Caki2 (cell line): ENCODE measurements at places on chromosomes 11 and 22. TPM values are rescaled to one million over a fixed set of nuclear protein-coding genes. Genes with fewer than 3 reads are reported as not detected.

SCN2B gene
- not detected in 2 replicates for total RNA-seq

PKDREJ gene
- not detected in 2 replicates for total RNA-seq

DNA sequence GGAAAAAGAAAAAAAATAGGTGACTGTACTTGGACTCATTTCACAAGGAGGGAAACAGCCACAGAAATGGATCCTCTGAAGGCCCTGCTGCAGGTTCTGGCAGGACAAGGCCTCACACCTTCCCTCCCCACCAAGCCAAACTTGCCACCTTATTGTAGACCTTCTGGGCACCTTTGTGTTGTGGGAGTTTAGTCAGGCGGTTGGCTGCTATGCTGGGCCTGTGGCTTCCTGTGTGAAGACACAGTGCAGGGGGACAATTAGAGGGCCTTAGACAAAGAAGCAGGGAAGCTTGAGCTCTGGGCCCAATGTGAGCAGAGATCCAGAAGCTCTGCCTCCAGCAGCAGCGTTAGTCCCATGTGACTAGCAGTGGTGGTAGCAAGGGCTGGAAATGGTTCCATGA is 4.2 kb downstream of the RAB1B start:
- no peak for DNase-seq

GRCh38 chr11:94494126-94494680 is 419 bp downstream of the ANKRD49 start:
- DNase-seq = no peak

PRR5L gene
- total RNA-seq = 0.44 TPM in 1 of 2 replicates, not detected in the other

MED15 gene
- total RNA-seq = 31.0 and 56.8 TPM in 2 replicates

DNA sequence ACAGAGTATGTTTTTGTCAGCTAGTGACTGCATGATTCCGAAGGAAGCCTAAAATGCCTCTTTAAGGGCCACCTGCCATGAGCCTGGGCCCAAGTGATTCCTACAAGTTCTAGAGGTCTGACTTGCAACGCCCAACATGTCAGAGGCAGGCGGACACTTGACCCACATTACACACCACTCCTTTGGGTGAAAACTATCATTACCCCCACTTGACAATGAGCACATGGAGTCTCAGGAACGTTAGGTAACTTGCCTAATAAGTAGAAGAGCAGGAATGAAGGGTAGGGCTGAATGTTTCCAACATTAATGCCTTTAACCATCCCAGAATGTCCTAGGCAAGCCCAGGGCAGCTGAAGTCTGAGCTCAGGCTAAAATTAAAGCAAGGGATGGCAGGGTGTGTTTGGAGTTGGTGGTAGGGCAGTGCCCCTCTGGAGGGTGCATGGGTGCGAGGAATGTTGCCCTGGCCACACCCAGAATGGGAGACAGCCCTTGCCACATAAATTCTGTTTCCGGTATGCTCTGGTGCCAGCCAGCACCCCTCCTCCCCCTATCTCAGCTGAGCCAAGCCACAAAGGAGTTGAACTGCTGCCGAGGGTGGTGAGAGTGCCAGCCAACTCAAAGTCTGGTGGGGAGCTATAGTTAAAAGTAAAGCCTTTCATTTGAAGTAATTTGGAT is 2.5 kb downstream of the PLAAT2 start:
- no peak for DNase-seq

MIAT gene
- total RNA-seq = 0.20 TPM in 1 of 2 replicates, not detected in the other

GRCh38 chr11:73361953-73362776 is 14.0 kb upstream of the RELT start:
- DNase-seq = no peak

GRCh38 chr11:75450236-75450635 is 17.2 kb upstream of the KLHL35 start:
- DNase-seq = no peak

CDHR5 gene
- not detected in 2 replicates for total RNA-seq

FDX1 gene
- 14.5 and 14.7 TPM in 2 replicates for total RNA-seq

- DNase-seq = no peak
These were observed 8.4 kb downstream of the INCENP start for GRCh38 chr11:62132191-62132590.

DNA sequence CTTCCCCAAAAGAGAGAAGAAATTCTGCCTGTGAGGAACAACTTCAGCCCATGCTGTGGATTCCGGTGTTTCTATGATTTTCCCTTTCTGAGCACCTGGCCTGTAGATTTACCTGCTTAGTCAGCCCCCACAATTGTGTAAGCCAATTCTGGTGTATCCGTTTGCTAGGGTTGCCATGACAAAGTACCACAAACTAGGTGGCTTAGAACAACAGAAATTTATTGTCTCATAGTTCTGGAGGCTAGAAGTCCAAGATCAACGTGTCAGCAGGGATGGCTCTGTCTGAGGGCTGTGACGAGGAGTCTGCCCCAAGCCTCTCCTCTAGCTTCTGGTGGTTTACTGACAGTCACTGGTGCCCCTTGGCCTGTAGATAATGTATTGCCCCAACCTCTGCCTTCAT is 15.9 kb upstream of the CYB5R2 start:
- no peak for DNase-seq

CDC42EP1 gene
- total RNA-seq = 8.9 and 9.1 TPM in 2 replicates

DNA sequence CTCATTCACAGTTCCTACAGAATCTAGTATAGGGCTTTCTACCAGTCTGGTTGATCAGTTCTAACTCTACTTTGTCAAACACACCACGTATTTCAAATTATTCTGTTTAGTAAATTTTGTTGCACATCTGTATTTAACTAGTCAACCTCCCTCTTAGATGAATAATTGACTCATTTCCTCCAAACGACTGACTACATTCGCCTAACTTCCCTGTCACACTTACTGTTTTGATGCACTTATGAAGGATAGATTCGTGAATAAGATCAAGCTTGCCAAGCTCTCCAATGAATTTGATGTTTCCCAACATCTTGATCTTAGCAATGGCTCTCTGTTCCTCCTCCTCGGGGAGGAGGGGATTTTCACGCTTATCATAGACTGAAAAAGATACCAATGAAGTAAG is 5.0 kb downstream of the EIF4G2 start:
- no peak for DNase-seq

MRPL16 gene
- total RNA-seq = 66.6 and 80.4 TPM in 2 replicates

PGM2L1 gene
- total RNA-seq = 0.17 and 0.26 TPM in 2 replicates

- no peak for DNase-seq
These were observed 17.2 kb downstream of the KIAA1671 start for GRCh38 chr22:24969560-24970301.

DNA sequence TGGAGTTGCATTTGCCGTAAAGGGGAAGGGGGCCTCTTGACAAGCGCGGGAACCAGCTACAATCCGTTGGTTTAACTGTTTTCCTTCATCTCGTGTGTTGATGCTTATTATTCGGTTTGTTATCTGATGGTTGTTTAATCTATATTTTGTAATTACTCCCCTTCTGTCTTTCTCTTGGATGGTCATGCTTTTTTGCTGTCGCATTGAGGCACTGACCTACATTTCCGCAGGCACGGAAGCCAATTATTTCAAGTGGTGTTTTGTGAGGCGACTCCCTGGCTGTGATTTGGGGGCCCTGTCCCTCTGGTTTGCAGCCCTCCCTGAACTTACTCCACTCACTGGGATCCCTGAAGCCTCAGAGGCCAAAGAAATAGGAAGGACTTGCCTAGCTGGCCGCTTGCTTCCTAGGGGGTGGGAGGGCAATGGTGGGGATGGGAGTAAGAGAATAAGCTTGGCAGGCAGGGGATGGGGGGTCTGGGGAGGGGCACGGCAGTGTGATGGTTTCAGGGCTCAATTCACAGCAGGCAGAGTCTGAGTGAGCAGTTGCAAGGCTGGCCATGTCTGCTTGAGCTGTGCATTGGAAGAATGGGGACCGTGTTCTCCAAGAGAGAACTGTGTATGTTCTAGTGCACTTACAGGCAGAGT is 165.8 kb upstream of the B3GAT1 start:
- no peak for DNase-seq

GRCh38 chr22:19043121-19044085 is 78.8 kb downstream of the DGCR2 start:
- no peak for DNase-seq

- no peak for DNase-seq
These were observed 13.0 kb downstream of the RTN4RL2 start for GRCh38 chr11:57473285-57473841.

HEPHL1 gene
- total RNA-seq = not detected in 2 replicates

TRIM22 gene
- total RNA-seq = 7.4 TPM in 1 of 2 replicates, not detected in the other

CD248 gene
- not detected in 2 replicates for total RNA-seq

DNA sequence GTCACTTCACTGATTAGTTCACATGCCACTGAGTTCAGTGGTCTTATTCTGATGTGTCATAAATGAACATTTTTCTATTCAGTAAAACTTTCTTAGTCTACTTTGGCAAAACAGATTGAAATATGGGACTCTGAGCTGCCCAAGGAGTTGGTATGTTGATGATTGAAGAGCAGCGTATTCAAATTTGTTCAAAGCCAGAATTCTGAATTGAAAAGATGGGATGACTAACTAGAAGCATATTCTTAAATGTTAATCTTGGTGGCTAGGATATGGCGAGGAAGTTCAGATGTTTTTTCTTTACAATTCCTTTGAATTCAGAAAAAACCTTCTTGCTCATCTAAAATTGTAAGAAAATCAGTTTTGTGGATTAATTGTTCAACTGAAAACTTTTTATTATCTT is 34.7 kb downstream of the KMT2A start:
- DNase-seq = no peak

- no peak for DNase-seq
These were observed 1319.9 kb downstream of the LRRC4C start for GRCh38 chr11:40139536-40139935.

GRCh38 chr22:28594797-28595462 is 84.7 kb downstream of the TTC28 start:
- peak; percentile 61 for DNase-seq

CD151 gene
- 873 and 905 TPM in 2 replicates for total RNA-seq

- no peak for DNase-seq
These were observed 415.9 kb downstream of the TMEM135 start for GRCh38 chr11:87453531-87454089.

GRCh38 chr22:26038365-26038764 is 130.9 kb upstream of the SEZ6L start:
- DNase-seq = no peak

DNA sequence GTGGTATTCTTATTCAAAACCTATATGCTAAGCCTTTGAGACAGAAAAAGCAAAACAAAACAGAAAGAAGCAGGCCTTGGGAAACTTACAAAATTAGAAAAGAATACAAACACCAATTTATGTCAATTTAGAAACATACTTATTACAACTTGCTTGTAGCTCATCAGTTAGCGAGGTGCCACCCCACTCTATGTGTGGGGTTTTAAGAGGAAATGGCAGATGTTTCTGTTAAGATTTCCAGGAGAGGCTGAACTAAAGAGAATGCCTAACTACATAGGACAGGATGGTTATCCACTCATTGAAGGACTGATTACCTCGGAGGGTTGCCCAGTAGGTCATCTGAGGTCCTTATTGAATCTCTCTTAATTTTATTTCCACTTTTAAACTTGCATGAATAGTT is 302.0 kb downstream of the ETS1 start:
- DNase-seq = no peak

OR4D5 gene
- total RNA-seq = not detected in 2 replicates

GRCh38 chr22:20000246-20001081 is 16.2 kb downstream of the ARVCF start:
- no peak for DNase-seq

- DNase-seq = no peak
These were observed 17.8 kb downstream of the AP1B1 start for GRCh38 chr22:29370537-29370936.

BDNF gene
- total RNA-seq = 0.55 and 1.3 TPM in 2 replicates

TRIM6 gene
- 11.1 and 12.0 TPM in 2 replicates for total RNA-seq

DNA sequence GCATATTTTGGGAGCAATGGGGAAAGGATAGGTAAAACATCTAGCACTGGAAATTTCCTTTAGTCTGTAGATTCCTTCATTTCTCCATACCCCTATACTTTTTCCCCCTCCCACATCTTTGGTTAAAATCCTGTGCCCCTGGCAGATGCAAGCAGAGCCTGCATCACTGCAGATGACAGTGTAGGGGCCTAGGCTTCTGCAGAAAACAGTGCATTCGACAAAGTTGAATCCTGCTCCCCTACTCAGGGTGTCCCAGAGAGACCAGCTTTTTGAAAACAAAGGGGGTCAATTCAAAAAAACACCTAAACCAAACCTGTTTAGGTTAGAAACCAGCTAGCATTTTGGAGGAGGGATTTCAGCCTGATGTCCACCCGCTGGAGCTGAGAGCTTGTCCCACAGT is 43.8 kb upstream of the BLID start:
- no peak for DNase-seq

RAG2 gene
- not detected in 2 replicates for total RNA-seq

DNA sequence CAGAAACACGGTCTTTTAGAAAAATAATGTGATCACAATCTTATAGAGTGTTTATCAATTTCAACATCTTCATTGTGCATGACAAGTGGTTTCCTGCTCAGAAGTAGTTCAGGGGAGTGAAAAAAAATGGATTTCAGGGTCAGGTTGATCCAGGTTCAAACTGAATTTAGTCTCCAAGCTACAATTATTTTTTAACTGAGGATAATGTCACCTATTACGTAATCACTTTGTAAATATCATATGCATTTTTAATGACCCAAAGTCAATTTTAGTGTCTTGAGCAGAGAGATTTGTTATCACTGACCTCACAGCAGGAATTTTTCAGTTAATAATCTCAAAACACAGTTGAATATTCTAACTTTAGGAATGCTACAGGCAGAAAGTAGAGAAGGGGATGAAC is 627.2 kb upstream of the LUZP2 start:
- no peak for DNase-seq

DNA sequence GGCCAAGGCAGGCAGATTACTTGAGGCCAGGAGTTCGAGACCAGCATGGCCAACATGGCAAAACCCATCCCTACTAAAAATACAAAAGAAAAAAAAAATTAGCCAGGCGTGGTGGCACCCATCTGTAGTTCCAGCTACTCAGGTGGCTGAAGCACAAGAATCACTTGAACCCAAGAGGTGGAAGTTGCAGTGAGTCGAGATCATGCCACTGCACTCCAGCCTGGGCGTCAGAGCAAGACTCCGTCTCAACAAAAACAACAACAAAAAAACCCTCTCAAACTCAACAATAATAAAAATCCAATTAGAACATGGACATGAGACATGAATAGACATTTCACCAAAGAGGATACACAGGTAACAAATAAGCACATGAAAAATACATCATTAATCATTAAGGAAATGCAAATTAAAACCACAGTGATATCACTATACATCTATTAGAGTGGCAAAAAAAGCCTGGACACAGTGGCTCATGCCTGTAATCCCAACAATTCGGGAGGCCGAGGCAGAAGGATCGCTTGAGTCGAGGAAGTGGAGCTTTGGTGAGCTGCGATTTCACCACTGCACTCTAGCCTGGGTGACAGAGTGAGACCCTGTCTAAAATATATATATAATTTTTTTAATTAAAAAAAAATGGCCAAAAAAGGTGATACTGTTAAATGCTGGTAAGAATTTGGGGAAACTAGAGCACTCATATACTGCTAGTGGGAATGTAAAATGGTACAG is 12.7 kb upstream of the SEPTIN5 start:
- DNase-seq = no peak

- DNase-seq = no peak
These were observed 196.2 kb downstream of the KIRREL3 start for GRCh38 chr11:126804363-126804762.
